CD4-positive, alpha-beta T cell treated with Interleukin-2 at 100 ng/mL for 4 hours (primary cell): ENCODE measurements at places on chromosomes 1 and 21.

- DNase-seq: no peak
Measured at GRCh38 chr1:46479744-46480350, 9.8 kb upstream of the DMBX1 start.

DNA sequence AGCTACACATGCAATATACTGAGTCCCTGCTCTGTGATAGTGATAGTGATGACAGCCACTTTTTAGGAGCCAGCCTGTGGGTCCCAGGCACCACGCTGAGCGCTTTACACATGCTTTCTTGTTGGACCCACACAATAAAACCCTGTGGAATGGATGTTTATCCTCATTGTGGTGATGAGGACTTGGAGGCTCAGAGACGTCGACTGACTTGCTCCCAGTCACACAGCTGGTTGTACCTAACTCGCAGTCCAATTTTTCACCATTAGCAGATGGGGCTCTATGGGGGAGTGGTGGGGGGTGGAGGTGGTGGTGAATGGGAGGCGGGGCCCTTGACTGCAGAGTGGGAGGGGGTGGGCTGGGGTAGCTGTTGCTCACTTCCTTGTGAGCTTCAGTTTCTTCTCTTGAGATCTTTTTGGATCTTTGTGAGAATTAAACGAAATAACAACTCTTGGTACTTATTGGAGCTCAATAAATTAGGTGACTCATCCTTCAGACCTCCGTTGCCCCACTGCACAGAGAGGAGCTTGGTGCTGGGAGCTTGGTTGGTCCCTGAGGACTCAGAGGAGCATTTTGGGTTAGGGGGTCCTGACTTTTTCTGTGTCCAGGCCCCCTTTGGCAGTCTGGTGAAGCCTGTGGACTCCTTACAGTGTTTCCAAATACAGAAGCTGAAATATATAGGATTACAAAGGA is 61.8 kb upstream of the CD1D start:
- DNase-seq: no peak

DNA sequence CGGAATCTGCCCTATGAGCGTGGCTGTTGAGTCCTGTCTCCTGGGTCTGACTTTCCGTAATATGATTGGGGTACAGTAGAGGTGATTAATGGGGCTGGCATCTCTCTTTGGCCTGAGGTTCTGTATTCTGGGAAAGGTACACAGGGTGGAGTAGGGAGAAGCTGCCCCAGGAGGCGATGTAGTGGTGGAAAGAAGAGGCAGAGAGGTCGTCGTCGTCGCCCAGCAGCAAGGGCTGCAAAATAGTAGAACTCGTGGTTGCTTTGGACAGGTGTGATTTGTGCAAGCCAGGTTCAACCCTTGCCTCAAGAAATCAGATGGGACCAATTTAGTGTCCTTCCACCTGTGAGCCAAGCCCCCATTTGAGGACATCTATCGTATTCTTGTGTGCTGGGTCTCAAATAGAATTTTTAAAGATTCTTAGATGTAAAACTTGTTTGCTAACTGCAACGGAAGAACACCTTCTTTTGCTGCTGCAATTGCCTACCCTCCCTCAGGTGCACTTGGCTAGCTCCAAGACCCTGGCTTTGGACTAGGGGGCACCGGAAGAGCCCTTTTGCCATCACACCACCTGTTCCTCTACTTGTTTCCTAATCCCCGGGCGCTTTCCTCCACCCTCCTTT is 1.3 kb upstream of the HMGN2 start:
- no peak for DNase-seq

- no peak for DNase-seq
Measured at GRCh38 chr21:31928656-31929055, 55.8 kb downstream of the HUNK start.

DNA sequence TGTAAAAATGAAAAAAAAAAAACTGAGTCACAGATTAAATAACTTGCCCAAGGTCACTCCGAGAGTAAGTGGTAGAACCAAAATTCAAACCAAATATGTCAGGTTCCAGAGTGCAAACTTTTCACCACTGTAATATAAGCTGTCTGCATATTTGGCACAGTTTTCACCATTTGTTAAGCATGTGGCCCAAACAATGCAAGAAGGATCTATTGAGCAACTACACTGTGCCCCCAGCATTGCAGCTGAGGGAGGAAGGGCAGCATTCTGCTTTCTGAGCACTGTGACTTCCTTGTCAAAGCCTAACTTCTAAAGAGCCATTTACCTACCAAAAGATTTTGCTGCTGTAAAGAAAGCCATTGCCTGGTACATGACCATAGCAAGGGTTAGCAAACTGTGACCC is 133.4 kb downstream of the SYT2 start:
- DNase-seq: no peak

DNA sequence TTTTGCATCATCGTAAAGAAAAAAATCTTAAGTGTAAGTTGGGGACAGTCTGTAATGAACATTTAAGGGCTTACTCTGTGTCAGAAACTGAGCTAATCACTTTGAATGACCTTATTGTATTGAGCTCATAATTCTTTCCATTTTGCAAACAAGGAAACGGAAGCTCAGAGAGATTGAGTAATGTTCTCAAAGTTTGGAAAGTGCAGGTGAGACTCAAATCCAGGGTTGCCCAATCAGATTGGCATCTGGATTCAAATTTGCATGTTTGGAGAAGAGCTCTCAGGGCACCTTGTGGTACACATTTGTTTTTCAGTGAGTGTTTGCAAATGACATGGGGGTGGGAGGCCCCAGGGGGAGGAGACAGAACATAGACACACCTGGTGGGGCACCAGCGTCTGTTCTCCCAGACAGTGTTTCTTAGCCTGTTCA is 8.0 kb downstream of the ALPL start:
- DNase-seq: no peak

- no peak for DNase-seq
Measured at GRCh38 chr1:189656628-189657530, 820.8 kb downstream of the BRINP3 start.

DNA sequence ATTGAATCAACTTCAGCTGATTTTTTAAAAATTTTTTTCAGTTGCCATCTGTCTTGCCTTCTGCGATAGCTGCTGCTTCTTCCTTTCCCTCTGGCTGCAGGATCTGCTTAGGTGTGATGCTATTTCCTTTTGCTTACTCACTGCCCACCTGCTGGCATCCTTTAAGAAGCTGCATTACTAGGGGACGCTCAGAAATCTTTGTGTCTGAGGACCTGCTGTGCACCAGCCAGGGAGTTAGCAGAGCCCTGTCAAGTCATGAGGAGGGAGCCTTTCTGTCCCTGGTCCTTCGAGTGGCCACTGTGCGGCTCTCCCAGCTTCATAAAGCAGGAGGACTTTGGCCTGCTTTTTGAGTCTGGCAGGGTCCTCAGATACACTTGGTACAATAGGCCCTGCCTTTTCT is 327.8 kb downstream of the USH2A start:
- DNase-seq: no peak

- no peak for DNase-seq
Measured at GRCh38 chr1:238487931-238488330, 597.2 kb upstream of the ZP4 start.

GRCh38 chr1:227777156-227777555 is 38.3 kb upstream of the PRSS38 start:
- DNase-seq: no peak

DNA sequence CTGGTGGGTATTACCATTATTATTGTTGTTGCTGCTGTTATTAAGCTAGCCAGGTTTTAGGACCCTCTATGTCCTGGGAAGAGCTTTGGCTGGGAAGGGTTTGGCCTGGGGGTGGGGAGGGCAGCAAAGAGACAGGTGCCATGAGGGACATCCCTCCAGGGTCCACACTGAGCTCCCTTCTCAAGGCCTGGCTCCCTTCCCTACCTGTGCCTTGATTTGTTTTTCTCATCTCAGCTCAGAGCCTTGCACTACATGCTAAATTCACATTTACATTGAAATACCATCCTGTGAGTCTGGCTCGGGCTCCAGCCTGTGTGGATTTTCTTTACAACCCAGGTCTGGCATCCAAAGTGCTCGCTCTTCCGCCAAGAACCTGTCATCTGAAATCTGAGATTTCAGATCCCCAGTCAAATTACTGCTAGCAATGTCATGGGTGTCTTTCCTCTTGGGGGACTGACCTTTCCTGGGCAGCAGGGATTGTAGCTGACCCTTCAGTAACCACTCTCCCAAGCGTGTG is 536.3 kb downstream of the PTPRU start:
- DNase-seq: no peak

DNA sequence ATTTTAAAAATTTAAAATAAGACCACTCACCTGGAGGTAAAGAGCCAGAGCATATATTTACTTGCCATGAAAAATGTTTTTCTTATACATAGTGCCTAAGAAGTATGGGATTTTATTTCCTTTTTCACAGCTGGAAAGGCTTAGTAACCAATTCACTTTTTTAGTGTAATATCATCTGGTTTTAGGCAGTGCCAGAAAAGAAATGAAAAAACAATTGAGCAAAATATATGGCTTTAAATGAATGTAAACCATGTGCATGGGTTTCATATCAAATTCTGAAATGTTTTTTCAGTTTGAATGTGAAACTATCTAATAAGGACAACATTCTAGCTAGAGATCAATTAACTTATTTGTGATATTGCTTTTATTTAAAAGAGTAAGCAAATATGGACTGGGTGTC is 672.4 kb upstream of the ADAMTS5 start:
- no peak for DNase-seq

GRCh38 chr1:24955161-24955560 is 25.1 kb upstream of the RUNX3 start:
- DNase-seq: peak; percentile 87

- no peak for DNase-seq
Measured at GRCh38 chr1:25566730-25567341, 23.4 kb downstream of the LDLRAP1 start.

- DNase-seq: peak; percentile 59
Measured at GRCh38 chr1:31705080-31705866, 1.5 kb upstream of the COL16A1 start.

- DNase-seq: no peak
Measured at GRCh38 chr1:68294367-68295066, 62.2 kb upstream of the WLS start.

- DNase-seq: no peak
Measured at GRCh38 chr21:37553078-37553481, 186.5 kb downstream of the DYRK1A start.

- no peak for DNase-seq
Measured at GRCh38 chr1:218573925-218574324, 228.8 kb downstream of the TGFB2 start.

DNA sequence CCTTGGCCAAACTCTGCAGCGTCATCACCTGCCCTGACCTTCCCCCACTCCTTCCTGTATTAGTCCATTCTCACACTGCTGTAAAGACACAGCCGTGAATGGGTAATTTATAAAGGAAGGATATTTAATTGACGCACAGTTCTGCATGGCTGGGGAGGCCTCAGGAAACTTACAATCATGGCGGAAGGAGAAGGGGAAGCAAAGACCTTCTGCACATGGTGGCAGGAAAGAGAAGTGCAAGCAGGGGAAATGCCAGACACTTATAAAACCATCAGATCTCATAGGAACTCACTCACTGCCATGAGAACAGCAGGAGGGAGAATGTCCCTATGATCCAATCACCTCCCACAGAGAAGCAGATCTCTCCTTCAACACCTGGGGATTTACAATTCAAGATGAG is 408.5 kb downstream of the PTPRU start:
- DNase-seq: no peak

DNA sequence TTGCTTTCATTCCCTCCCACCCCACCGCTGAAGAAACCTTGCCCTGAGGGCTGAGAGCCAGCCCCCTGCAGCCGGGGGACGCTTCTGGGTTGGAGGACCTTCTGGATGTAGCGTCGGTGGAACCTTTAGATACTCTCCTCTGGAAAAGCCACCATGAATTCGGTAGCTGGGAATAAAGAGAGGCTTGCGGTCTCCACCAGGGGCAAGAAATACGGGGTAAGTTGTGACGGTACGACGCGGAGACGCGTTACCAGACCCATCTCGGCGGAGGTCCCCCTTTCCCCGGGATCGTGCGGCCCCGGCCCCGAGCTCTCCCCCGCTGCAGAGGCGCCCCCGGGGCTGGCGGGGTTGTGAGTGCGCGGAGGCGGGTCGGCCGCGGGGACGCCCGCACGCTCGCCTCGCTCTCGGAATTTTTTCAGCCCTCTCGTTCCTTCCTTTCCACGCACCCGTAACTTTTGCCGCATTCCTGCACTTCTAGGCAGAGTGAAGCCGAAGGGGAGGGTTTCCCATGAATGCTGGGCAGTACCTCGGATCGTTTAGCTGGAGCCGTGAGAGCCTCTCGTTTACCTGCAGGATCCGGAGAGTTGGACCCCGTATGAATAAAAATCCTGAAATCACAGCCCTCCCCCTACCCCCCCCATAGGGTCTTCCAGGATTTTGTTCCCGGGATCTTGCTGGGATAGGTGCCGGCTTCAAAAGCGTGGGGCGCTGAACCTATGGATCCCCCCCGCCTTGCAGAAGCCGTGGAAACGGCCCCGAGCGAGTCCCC is 671 bp downstream of the KIF26B start:
- no peak for DNase-seq

- DNase-seq: no peak
Measured at GRCh38 chr1:10745886-10746455, 50.5 kb downstream of the CASZ1 start.

DNA sequence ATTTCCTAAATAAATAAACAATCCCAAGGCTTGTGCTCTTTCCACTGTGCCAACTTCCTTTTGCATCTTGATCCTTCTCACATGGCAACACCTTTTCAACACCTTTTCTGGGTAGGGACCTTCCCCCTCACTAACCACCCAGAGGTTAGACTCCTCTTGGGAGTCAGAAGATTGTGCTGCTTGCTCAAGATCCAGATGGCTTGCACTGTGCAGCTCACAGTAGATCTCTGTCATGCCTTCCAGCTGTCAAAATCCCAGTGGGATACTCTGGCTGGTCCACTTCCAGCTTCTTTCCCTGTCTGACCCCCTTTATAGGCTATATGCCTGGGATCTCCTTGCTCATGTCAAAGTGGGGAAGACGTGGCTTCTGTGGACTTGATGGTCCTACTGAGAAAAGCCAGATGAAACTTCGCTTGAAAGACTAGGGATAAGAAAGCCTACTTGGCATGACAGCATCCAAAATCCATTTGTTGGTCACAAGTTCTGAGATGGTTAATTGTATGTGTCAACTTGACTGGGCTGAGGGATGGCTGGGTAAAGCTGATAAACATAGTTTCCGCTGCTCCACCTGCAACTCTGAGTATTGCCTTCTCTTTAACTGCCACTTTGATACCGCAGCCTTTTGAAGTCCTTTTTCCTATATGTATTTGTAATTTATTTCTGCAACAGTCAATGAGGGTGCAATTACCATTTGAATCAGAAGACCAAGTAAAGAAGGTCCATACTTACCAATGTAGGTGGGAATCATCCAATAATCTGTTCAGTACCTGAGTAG is 74.5 kb downstream of the S1PR1 start:
- peak; percentile 48 for DNase-seq

DNA sequence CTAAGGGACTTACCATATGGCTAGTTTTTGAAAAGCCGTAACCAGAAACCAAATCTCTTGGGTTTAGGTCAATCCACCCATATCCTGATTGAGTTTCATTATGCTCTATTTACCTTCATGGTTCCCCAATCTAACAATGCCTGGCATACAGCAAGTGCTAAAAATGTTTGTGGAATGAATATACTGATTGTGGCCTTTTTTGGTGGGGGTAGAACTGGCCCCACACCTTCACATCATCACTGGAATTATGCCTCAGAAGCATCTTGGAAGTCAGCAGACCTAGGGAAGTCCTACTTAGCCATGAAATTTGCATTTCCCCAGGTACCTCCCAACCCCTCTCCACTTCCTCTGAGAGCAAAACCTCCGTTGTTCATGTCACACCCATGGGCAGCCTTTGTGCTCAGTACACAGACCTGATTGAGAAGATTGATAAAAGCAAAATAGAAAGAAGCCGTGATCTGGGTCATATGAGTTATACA is 17.8 kb upstream of the SLAMF1 start:
- peak; percentile 61 for DNase-seq

GRCh38 chr1:147177611-147178380 is 5.5 kb upstream of the PRKAB2 start:
- no peak for DNase-seq

GRCh38 chr1:91173346-91173890 is 151.6 kb upstream of the ZNF644 start:
- no peak for DNase-seq
